Stimulated activated CD4-positive, alpha-beta T cell treated with anti-CD3 and anti-CD28 coated beads, Interleukin-4, amount 100 ng/mL, for 24 hours (primary cell): ENCODE measurements at places on chromosomes 12 and 14.

DNA sequence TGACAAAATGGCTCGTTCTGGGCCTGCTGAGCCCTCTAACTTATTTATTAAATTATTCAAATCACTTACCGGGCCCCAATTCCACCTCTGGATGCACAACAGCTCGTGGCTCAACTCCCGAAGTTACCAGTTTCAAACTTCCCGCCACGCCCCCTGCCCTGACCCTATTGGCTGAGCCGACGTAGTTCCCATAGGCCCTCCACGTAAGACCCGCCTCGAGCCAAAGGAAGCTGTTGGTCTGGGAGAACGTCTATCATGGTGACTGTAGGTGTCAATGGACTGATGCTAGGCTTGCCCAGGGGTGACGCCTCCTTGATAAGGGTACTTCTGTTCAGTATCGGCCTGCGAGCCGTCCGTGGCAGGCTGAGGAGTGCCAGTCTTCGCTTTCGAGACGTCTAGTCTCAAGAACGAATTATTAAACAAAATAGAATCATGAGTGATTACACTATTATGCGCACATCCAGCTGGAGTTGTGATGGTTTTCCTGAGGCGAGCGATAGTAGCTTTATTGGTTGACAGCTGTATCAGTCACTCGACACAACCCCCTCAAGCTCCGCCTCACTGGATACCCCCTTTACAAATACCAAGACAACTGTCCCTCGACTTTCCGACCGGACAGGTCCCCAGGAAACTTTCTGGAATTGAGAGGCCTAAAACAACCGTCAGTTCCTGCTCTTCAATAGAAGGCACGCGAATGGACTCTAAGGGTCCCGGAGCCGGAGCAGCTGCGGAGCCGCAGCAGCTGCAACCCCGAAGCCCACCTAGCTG, at the start of gene CDCA3:
CDCA3 (minus strand) TSS at position 134 of the 768 bp plus-strand sequence. CDS start 334 bp downstream, outside the sequence.
- DNase-seq: peak; percentile 94

- DNase-seq: no peak
Measured at GRCh38 chr12:65867394-65867793, 43.1 kb downstream of the HMGA2 start.

GRCh38 chr14:26887847-26888246, 290.0 kb upstream of the NOVA1 start:
- no peak for DNase-seq

DNA sequence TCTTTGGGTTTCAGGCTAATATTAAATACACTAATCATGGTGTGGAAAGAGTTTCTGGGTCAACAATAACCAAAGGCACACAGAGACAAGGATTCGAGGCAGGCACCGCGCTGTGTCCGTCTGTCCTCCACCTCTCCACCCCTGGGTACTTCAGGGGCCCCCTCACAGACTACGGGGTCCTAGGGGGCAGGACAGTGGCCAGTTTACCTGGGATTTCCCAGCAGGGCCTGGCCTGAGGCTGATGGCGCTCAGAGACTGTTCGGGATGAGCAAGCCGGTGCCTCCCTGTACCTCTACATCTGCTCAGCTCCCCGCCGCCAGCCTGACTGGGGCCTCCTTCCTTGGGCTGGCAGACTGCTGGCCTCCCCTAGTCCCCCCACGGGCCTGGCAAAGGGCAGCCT, 18.1 kb upstream of the EIF5 start:
- no peak for DNase-seq

DNA sequence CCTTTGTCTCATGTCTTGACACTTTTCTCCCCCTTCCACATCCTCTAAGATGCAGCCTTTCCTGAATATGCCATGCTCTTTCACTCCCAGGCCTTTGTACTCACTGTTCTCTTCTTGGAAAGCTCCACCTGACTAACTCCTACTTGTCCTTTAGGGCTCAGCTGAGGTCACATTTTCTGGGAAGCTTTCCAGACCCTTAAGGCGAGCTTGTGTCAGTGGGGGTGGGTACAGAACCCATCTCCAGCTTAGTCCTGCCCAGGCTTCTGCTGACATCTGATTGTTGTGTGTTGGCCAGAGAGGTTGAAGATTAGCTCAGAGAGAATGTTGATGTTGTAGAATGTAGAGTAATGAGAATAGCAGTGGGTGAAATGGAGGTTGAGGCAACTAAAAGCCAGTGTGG, 2.9 kb upstream of the TSFM start:
- no peak for DNase-seq

DNA sequence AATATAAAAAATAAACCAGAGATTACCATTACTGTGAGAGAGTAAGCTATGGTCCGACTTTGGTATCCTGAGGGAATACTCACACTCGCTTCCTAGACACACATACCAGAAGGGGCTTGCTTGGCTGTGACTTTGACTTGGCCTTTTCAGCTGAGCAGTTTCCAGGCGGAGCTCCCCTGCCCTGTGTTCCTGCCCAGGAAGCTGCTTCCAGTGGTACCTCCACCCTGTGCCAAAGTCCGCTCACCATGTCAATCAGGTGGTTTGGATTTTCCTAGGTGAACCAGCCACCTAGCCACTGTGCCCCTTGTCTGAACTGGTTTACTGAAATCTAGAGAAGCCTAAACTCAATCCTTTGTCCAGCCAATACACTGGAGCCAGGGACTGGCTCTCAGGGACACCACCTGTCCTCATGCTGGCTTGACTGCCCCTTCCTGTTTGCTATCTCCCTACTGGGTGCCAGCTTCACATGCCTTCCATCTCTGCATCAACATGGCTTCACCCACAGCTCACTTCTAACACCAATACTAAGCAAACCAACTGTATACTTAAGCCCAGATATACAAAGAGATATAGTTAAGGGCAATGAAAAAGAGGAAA, 28.6 kb downstream of the MAX start:
- DNase-seq: no peak

- no peak for DNase-seq
Measured at GRCh38 chr12:116142936-116143898, 134.3 kb downstream of the MED13L start.

DNA sequence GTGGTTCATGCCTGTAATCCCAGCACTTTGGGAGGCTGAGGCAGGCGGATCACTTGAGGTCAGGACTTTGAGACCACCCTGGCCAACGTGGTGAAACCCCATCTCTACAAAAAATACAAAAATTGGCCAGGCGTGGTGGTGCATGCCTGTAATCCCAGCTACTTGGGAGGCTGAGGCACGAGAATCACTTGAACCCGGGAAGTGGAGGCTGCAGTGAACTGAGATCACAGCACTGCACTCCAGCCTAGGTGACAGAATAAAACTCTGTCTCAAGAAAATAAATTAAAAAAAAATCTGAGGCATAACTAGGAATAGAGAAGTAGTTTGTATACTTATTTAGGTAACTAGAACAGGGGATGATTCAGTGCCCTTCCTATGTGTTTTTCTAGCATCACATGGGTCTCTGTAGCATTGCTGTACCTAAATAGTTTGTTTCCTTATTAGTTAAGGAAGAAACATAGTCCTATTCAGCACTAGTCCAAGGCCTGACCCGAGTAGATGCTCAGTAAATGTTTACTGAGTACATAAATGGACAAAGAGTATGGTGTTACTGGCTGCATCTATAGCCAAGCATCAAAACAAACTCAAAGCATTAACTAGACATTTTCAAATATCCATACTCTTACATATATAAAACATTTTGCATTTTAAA, 21.7 kb downstream of the TAOK3 start:
- no peak for DNase-seq

DNA sequence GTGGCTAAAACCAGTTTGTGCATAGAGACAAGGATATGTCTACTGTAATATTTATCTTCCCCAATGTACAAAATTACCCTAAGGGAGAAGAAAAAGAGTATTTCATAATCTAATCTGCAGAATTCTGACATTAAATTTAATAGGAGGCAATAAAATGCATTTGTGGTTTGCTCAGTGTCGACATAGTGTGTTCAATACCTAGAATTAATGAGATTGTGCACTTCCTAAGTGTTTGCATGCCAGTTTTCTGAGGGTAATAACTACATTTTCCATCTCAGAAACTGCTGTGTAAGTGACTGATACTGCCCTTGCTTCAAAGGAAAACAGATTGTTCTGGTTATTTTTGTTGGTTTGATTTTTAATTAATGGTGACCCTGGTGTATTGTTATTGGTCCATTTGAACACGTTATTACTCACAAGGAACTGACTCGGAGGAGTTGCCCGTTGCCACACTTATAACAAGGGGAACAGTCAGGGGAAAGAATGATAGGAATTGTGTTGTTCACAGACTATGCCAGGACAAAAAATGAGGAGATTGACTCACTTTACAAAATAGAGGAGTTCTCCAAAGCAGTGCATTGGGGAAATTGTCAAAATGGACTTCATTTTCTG, 960.3 kb upstream of the TMEM132C start:
- DNase-seq: no peak

DNA sequence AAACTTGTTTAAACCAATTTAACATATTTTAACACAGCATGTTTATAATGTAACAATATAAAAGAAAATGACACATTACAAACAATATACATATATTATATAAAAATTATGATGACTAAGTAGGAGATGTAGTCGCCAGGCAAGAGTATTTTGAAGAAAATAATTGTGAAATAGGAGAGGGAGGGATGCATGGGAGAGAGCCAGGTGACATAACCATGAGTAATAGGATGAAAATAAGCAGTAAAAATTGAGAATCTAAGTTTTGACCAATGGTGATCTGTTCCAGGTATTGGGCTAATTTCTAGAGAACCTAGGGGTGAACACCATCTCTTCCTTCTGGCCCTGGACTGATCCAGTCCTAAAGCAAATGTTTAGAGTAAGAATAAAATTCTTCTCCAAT, 315.2 kb upstream of the G2E3 start:
- DNase-seq: no peak

DNA sequence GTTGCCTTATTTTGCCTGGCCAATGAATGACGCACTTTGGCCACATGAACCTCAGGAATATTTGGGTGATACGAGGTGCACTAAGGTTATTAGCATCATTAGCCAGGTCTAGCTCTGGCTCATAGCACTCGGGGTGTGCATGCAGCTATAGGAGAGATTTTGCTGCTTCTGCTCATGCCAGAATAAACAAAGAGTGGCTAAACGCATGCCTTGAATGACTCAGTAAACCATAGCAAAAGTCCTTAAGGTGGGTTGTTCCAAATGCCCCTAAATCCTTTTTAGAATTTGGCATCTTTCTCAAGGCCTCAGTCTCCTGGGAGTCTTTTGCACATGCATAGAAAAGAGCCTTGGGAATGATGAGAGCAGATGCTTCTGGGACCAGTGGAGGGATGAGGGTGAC, 343.7 kb upstream of the FKBP4 start:
- no peak for DNase-seq
